ENCODE measurements at places on chromosomes 6 and 20.

DNA sequence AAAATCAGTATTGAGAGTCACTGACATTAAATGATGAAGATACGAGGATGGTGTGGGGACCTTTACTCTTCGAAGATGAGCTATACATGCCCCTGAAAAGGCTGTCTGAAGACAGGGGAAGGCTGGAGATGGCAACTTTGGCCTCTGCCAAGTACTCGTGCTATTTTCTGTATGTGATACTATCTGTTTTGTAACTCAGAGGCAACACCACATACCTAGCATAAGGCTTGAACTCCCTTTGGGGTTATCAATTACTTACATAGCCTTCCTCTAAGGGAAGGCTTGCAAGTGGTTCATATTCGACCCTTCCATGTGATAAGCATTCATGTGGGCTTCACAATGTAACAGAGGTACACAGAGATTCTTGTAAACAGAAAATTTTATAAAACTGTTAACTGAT, 68.7 kb upstream of the FBXO30 start:
- DNase-seq, result no peak

DNA sequence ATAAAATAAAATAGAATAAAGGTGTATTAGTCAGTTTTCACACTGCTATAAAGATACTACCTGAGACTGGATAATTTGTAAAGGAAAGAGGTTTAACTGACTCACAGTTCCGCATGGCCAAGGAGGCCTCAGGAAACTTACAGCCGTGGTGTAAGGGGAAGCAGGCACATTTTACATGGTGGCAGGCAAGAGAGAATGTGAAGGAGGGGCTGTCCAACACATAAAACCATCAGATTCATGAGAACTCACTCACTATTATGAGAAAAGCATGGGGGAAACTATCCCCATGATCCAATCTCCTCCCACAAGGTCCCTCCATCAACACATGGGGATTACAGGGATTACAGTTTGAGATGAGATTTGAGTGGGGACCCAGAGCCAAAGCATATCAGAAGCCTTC, 41.1 kb upstream of the BCAS1 start:
- no peak for DNase-seq

DNA sequence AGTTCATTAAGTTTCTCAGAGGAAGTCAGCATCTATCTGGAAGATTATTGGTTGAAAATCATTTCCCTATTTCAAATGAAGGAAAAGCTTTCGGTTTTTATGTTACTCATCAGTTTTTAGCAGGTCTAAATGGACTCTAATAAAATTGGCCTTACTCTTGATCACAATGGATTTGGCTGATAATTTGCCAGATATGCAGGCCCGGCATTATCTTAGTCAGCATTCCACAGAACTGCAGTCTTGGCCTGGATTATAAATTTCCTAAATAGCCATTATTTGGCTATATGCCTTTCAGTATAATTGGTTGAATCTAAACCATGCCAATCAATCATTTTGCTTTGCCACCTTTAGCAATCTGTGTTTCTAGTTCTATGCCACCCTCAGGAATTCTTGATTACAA, 91.7 kb upstream of the KCNQ5 start:
- no peak for DNase-seq

- DNase-seq, result peak; percentile 74
Measured at GRCh38 chr6:142376800-142377496, 75.1 kb downstream of the ADGRG6 start.

DNA sequence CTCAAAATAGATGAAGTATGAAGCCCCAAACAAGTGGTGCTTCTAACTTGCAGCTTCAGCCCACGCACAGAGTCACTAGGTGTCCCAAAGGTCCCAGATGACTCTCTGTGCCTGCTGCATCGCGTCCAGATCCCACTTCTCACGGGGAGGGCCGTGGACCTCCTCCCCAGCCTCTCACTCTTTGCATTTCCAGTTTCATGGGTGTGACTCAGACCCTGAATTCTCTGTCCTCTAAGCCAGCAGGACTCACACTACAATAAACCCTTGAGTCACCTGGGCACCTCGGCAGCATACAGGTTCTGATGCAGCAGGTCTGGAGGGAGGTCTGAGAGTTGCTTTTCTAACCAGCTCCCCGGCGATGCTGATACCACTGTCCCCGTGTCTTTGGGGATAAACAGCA, 114.0 kb upstream of the RIN2 start:
- DNase-seq, result no peak

DNA sequence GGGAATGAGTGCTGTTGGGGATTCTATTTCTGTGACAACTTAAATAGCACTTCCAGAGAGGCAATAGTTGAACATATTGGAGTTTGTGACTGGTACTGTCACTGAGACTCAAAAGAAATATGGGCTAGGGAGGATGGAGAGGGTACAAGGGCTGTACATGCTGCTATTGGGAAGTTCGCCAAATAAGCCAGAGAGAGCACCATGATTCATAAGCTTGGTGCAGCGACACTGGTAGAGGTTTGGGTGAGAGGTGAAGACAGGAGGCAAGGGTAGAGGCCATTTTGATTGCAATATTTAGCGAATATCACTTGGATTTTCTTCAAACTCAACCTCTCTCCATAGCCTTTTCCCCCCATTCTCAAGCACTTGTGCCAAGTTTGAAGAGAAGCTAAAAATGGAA, 214.3 kb downstream of the OGFRL1 start:
- no peak for DNase-seq

DNA sequence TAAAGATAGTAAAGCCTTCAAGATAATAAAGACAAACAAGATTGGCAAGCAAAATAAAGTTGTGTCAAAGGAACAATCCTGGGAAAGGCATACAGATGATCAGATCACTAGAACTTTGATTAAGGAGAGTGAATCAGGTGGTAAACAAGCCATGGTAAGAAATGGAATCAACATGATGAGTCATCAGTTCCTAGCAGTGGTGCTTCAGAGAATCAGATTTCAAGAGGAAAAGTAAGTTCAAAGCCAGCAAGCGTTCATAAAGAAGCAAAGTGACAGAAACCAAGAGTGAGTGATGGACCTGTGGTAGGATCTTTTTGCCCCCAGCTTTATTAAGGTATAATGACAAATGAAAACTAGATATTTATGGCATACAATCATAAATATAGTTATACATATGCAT, 340.4 kb downstream of the TPBG start:
- DNase-seq, result no peak

- DNase-seq, result no peak
Measured at GRCh38 chr6:160790028-160790792, 88.2 kb downstream of the PLG start.

DNA sequence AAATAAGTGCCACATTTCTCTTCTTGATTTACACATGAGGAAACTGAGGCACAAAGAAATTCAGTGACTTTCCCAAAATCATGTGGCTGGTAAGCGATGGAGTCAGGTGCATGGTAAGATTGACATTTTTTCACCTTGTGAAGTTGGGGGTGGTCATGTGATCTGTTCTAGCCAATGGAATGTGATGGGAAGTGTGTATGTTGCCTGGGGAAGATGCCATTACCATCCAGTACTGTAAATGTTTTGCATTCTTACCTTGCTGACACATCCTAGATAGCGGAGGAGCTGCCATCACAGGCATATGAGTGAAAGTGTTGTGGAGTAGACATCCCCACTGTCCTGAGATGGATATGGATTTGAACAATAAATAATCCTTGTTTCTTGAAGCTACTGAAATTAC, 499.6 kb upstream of the SULF2 start:
- DNase-seq, result no peak

GRCh38 chr6:118632359-118632758, 19.0 kb downstream of the CEP85L start:
- DNase-seq, result no peak

GRCh38 chr6:167435209-167435728, 110.4 kb downstream of the TTLL2 start:
- no peak for DNase-seq

DNA sequence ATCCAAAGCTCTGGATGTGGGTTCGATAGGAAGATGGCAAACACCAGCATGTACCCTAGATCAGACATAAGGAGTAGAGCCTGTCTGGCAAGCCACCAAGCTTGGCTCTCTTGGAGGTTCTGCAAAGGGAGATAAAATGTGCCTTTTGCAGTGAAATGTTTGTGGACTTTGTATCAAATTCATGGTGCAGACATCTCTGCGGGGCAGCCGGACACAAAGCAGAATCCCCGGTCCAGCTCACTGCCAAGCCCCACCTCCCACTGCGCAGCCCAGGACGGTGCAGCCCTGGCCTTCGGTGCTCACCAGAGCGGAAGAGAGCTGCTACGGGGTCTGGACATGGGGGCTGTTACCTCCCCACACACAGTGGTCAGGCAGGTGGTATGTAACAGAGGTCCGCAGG, 333.6 kb upstream of the JARID2 start:
- no peak for DNase-seq

- DNase-seq, result no peak
Measured at GRCh38 chr6:153215242-153215641, 84.2 kb upstream of the RGS17 start.

GRCh38 chr20:13205425-13205824, 15.6 kb upstream of the ISM1 start:
- no peak for DNase-seq

- no peak for DNase-seq
Measured at GRCh38 chr6:45690846-45691245, 313.1 kb upstream of the SUPT3H start.

- DNase-seq, result no peak
Measured at GRCh38 chr20:52004018-52004417, 187.6 kb downstream of the ZFP64 start.

DNA sequence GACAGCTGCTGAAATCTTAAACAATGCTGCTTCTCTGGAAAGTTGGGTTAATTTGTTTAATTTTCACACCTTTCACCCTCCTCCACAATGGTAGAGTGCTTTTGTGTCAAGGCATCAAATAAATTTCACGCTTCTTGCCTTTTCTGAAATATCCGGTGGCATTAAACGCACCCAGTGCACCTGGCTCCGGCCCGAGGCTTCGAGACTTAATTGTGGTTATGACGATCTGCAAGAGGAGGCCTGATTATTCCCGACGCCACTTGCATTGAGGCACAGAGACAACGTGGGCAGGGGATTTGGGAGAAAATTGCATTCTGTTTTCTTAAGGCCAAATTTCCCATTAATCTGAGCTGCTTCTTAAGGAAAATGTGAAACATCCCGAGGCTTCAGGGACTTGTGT, 152.2 kb downstream of the CDH4 start:
- DNase-seq, result no peak

GRCh38 chr6:4319981-4320683, 184.8 kb upstream of the ECI2 start:
- peak; percentile 21 for DNase-seq

DNA sequence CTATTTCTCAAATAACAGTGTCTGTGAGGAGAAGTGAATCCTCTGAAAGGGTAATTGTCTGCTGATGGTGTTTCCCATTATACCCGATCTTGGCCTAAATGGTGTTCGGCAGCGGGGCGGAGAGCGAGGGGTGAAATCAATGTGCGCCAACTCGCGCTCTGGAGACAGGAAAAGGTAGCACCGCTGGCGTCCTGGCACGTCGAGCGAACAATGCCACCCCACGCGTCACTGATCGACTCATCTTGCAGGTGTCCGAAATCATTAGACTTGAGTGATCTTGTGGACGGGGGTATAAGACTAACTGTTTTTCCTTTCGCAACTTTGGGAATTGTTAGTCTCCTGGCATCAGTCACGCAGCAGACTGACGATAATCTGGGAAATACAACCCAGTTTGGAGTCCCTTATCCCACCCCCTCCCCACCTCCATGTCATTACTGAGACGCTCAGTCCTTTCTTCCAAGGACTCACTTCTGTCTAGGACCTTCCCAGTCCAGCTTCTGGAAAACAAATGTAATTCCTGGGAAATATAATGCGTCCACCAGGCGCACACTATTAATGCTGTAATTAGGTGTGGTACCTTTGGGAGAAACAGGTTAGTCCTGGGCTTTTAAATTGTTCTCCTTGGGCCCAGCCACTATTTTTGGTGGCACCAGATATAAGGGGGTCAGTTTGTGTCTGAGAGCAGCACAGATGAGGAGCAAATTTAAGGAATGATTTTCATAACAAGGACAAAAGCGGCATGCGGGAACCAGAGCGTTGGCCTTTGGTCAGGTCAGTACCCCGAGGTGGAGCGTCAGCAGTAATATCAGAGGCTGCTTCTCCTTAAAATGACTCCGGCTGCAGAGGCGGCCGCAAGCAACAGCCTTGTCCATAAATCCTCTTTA, 2.3 kb downstream of the LINC00237 start:
- no peak for DNase-seq

- no peak for DNase-seq
Measured at GRCh38 chr20:39813190-39813829, 851.2 kb downstream of the DHX35 start.

DNA sequence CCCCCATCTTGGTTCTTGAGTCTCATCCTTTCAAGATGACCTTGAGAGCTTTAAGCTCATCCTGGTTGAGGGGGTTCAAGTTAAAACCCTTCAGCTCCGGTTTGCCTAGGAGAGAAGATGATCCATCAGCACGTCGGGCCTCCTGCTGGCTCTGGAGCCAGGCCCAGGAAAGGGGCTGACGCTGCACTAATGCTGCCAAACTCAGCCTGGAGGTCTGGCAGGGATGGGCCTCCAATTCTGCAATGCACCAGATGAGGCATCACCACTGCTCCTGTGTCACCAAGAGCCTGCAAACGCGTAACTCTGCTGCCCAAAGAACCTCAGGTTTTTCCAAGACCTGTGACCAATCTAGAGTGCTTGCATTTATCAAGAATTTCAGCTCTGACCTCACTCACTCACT, 6.1 kb downstream of the PDRG1 start:
- no peak for DNase-seq

DNA sequence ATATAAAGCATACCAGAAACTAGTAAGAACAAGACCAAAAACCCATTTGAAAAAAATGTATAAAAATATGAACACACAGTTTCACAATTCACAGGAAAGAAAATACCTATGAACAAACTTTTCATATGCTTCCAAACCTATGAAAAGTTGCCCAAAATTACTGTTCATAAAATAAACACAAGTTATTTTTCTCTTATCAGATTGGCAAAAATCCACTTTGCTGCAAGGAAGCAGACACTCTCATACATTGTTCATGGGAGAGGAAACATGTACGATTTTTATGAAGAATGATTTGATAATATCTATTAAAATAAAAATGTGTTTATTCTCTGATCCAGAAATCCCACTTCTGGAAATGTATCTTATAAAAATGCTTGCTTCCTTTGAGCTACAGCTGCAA, 40.0 kb upstream of the OCSTAMP start:
- no peak for DNase-seq

GRCh38 chr6:158789115-158789917, 29.9 kb downstream of the EZR start:
- DNase-seq, result no peak

- no peak for DNase-seq
Measured at GRCh38 chr6:20933057-20933788, 399.0 kb downstream of the CDKAL1 start.

DNA sequence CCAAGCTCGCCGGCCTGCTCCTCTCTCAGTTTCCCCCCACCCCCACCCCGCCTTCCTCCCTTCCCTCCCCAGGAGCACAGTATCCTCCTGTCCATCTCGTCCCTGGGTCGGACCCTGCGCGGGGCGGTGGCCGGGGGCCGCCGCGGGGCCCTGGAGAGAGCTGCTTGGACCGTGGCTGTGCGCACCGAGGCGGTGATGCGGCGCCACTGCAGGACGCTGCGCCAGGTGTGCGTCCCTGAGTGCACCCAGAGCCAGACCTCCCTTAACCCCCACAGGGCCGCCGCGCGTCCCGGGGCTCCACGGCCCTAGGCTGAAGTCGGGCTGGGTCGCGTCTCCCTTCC, 2.2 kb downstream of the C20orf204 start:
- DNase-seq, result no peak

Data from NCI-H460 (cell line).